ENCODE measurements at places on chromosomes 2 and 18.

GRCh38 chr2:16747689-16748088 is 82.1 kb upstream of the CYRIA start:
- DNase-seq, result no peak

DNA sequence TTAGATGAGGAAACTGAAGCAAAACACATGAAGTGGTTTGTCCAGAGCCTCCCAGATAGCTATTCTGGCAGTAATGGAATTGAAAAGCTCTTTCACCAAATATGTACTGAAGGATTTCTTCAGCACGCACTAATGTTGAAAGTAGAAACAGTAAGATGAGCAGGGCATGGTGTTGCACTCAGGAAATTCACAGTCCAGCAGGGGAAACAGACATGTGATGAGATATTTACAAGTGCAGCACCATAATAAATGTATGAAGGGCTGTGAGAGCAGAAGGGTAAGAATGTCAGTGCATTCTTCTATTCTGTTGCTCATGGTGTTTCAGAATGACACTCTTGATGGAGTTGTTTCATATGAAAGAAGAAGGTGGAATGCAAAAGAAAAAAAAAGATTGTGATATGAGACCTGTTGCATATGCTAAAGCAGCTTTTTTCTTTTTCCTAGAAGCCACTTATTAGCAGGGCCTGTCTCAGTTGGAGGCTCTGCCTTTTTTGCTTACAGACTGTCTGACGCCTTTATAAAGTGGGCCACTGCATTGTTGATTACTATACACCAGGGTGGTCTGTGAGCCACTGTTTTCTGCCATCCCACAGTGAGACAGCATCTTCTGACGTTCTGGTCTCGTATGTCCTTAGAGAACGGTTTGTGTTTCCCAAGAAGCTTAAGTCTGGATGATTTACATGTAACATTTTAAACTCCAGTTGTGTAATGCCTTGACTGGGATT is 516.9 kb downstream of the ARHGAP15 start:
- no peak for DNase-seq

- no peak for DNase-seq
Measured at GRCh38 chr18:63159590-63159989, 160.0 kb downstream of the BCL2 start.

DNA sequence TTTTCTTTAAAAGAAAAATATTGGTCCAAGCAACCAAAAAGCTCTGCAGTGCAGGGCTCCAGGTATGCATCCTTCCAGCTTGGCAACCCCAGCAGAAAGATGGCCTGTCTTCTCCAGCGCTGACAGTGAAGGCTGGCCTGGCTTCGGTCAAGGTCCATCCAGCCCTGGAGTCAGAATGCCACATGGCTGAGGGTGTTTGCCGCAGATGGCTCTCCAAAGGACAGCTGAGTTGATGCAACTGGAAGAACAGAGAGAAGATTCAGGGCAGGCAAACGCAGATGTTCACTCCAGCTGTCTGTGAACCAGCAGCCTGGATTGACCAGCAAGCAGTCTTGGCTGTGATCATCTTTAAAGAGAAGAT is 51.4 kb downstream of the MARCO start:
- no peak for DNase-seq

DNA sequence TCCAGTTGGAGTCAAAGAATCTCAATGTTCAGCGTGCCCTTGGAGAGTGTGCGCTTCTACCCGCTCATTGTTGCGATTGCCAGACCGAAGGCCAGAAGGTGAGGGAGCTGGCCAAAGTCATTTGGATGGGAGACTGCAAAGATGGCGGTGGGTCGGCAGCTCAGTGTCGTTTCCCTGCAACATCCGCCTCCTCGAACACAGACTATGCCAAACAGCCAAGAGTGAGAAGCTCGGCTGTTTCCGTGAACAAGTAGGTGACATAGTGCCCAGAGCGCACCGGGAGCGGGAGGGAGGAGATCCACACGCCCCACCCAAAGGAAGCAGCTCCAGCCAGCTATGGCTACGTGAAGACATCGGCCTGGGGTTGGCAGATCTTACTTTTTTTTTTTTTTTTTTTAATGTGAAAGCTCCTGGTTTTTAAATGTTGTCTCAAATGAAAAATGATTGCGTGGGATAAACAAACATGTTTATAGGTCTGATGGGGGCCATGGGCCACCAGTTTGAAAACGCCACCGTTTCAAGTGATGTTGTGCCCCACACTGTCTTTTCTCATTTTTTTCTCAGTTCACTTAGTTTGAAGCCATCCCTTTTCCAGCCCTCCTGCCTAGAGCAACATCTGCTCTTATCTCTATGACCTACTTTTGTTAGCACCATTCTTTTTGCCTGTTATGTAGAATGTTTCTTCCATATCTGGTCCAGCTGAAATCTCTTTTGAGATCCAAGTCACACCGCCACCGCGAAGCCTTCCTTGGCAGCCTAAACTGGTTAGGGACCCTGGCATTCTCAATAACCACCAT is 682.4 kb downstream of the RNF144A start:
- DNase-seq, result no peak

GRCh38 chr2:2114707-2115245 is 216.3 kb downstream of the MYT1L start:
- no peak for DNase-seq

DNA sequence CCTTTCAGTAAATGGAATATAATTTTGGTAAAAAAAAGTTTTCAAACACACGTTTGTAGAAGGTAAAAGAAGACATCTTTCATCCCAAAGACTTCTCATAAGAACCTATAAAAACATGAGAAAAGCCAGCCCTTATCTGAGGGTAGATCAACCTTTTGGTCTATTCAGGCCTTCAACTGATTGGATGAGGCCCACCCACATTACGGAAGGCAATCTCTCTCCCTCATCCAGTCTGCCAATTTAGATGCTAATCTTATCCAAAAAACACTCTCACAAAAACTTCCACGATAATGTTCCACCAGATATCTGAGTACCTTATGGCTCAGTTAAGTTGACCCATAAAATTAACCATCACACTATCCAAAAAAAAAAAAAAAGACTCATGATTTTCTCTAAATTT is 2.2 kb upstream of the CDH20 start:
- DNase-seq, result no peak

GRCh38 chr2:2517399-2517798 is 186.3 kb upstream of the MYT1L start:
- DNase-seq, result no peak

DNA sequence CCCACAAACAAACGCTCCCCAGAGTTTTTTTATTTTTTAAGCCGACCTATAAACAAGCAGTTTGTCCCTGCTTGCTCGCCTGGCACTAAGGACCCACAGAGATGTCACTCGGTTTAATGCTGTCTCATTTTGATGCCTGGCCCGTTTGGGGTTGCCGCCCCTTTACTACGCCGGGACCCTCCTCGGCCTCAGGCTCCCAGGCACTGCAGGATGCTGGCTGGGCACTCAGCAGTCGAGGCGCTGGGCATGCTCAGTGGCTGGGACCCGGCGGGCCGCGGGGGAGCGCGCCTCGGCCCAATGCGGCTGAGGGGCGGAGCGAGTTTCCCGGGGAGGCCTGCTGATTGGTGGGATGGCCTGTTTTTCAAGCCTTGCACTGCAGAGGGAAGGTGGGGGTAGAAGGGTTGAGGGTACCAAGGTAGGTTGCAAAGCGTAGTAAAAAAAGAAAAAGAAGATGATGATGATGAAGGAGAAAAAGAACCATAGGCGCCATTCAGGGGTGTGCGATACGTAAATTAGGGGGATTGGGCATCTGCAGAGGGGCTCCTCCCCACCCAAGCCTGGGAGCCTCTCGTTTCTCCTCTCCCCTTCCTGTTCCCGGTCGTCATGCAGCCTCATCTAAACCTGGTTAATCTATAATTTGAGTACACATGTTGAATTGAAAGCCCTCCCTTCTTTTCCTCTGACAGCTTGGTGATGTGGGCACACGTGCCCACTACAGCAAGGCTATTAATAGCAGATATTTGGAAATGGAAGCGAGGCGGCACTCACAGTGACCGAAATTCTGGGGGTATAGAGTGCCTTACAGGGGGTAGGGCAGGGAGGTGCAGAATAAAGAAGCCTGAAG is 1.5 kb upstream of the IRS1 start:
- peak; percentile 83 for DNase-seq

GRCh38 chr18:61173554-61173953 is 159.7 kb upstream of the CDH20 start:
- no peak for DNase-seq

- no peak for DNase-seq
Measured at GRCh38 chr18:77145364-77145901, 12.8 kb upstream of the MBP start.

- no peak for DNase-seq
Measured at GRCh38 chr2:121063471-121063870, 221.5 kb downstream of the TFCP2L1 start.

- no peak for DNase-seq
Measured at GRCh38 chr2:8615576-8616281, 66.1 kb upstream of the ID2 start.

GRCh38 chr2:232286001-232286868 is 92.3 kb upstream of the ALPP start:
- DNase-seq, result no peak

DNA sequence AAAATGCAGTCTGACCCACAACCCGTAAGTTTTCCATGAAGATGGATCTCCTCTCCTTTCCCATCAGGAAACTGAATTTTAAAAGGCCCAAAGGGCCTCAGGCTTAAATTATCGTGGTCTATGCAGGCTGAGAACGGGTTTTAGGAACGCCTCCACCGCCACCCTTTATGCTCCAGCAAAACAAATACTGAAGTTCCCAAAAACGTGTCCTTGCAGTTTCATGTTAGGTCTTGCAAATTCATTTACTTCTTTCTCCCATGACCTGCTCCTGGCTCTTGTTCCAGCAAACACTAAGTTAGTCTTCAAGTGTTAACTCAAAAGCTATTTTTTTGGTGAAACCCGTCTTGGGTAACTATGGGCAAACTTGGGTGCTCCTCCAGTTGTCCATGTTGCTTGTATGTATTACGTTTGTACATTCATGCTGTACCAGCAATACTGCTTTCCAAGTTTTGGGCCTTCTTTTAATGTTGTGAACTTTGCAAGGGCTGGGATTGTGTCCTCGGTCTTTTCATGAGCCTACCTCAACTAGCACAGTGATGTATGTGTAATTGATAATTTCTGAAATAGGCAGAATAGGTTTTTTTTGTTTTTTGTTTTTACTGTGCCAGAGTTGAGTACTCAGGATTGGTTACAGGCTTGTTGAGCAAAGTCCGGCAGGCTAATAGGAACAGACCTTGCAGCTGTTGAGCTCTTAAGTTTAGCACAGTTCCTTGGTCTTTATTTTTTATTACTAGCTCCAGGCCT is 1.8 kb upstream of the RNF149 start:
- no peak for DNase-seq

DNA sequence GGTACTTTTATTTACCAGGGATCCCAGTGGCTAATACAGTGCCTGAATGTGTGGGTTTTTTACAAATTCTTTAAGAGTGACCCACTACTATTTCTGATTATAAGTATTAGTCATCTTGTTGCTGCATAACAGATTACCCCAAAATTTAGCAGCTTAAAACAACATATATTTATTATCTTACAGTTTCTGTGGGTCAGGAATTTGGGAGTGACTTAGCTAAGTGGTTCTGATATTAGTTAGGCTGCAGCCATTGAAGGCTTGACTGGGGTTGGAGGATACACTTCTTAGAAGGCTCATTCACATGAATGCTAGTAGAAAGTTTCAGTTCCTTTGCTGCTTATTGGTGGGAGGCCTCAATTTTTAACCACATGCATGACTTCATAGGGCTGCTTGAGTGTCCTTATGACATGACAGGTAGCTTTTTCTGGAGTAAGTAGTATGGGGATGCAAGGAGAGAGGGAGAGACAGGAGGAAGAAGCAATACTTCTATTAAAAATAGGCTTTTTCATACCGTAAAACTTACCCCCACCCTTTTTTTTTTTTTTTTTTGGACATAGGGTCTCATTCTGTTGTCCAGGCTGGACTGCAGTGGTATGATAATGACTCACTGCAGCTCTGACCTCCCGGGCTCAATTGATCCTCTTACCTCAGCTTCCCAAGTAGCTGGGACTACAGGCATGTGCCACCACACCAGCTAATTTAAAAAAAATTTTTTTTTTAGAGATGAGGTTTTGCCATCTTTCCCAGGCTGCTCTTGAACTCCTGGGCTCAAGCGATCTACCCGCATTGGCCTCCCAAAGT is 13.3 kb upstream of the POLE4 start:
- no peak for DNase-seq

- DNase-seq, result no peak
Measured at GRCh38 chr2:118667348-118667747, 180.1 kb downstream of the EN1 start.

- DNase-seq, result no peak
Measured at GRCh38 chr2:167851876-167852275, 395.5 kb downstream of the STK39 start.

DNA sequence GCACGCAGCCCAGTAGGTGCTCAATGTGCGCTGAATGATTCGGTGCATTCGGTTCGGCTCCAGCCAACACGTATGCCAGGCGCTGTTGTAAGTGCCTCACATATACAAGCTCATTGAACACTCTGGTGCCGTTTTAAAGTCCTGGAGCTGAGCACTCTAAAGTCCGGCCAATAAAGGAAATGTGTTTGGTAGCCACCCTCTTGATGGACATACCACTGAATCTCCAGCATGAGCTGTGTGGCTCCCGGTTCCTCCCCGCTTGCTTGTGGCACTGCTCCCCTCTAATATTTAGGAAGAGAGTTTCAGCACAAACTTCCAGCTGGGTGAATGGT is 112.1 kb downstream of the MCFD2 start:
- DNase-seq, result no peak

DNA sequence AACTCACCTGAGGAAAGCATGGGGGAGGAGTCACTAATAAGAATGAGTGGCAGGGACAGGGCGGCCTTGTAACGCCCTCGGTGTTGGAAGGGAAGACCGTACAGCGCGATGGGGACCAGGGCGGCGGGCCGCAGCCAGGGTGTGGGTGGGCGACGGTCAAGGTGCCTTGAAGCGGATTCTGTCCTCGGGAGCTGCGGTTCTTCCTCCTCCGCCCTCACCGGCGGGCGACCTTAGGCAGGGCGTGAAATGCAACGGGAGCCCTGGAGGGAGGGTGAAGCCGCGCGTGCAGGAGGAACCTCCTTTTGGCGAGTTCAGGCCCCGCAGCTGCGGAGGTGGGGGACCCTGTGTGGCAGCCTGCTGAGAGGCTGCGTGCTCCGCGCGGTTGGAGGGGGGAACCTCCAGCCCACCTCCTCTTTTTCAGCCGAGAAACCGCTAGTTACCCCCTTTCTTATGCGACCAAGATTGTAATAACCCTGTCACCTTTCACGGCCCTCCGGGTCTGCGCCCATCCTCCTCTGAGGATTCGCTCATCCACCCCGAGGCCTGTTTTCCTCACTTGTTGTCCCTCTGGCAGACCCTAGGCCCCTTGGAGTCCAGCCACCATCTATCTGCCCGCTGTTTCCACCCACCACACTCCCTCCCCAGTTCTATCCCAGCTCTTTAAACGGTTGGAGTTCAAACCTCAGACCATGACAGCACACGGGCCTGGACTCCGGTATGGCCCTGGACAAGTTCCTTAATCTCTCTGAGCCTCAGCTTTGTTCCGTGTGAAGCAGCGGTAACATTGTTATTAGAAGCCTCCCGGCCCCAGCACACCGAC is 823 bp upstream of the RNU2-63P start:
- DNase-seq, result no peak

- DNase-seq, result no peak
Measured at GRCh38 chr18:56574861-56575260, 63.5 kb downstream of the TXNL1 start.

GRCh38 chr2:14901737-14902136 is 269.2 kb downstream of the LRATD1 start:
- no peak for DNase-seq

GRCh38 chr18:44325903-44326635 is 354.6 kb upstream of the SETBP1 start:
- DNase-seq, result peak; percentile 2

GRCh38 chr2:230893338-230893737 is 28.6 kb downstream of the ITM2C start:
- no peak for DNase-seq
